CD4-positive, alpha-beta T cell treated with Interleukin-2 at 100 ng/mL for 4 hours (primary cell): ENCODE measurements at places on chromosomes 5 and 9.

DNA sequence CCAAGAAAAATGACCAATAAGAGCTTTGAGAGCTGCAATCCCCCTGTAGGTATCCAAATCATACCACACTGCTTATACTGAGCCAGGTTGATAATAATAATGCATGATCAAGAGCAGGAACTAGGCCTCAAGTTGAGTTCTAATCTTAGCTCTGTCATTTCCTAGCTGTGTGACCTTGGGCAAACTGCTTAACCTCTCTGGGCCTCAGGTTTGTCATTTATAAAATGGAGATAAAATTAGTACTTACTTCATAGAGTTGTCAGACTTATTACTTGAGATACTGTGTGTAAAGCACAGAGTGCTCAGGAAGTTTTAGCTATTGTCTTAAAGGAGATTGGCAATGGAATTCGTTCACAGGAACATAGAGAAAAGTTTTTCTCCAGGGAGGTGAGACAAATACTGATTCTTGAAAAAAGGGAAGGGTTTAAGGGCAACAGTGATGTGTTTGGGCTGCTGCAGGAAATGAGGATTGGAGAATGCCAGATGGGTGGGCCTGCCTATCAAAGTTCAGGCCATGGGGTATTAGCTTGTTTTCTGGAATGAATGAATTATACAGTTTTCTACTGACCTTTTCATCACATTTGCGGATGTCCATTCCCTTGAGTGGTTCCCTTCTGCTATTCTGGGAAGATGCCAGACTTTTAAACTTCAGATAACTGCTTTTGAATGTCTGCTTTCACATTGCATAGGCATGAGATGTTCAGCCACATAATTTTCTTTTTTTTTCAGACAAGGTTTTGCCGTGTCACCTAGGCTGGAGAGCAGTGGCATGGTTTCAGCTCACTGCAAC, 10.2 kb upstream of the ATP6V0E1 start:
- no peak for DNase-seq

- DNase-seq = no peak
Measured at GRCh38 chr9:71590362-71590761, 178.0 kb downstream of the CEMIP2 start.

GRCh38 chr5:80676706-80677105, 21.9 kb upstream of the DHFR start:
- DNase-seq = no peak

DNA sequence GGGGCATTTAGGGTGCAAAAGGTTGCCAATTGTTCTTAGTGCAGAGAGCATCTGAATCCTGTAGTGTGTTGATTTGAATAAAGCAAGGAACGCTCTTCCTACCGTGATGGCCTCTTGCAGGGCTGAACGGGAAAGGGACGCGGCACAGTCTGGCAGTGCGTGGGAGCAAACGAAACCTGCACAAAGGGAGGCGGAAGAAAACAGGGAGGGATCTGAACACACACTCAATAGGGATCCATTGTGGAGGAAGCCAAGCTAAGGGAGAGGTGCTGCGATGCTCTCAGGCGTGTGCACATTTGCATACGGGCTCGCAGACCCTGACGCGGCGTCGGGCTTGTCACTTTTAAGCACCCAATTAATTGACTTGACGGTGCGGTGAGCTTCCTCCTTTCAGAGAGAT, 414.0 kb upstream of the IRX1 start:
- DNase-seq = no peak
